ENCODE measurements at places on chromosomes 3 and 15.

DNA sequence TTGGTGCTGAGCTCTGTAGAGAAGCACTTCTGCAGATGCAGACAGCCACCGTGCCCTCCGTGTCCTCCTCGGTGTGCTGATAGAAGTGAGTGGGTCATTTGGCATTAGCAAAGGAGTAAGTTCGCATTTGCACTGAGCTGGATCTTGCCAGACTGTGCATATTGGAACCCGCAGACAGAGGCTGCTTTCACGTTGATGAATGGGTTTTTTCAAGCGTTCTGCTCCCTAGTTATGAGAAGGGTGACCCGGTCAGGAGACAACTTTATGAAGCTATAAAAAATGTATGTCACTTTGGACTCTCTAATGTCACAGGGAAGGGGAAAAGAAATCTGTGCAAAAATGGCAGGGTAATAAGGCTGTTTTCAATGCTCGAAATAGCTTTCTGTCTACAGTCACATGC, 739.4 kb downstream of the MCTP2 start:
- no peak for DNase-seq

GRCh38 chr3:53238051-53238850, 17.6 kb downstream of the TKT start:
- peak; percentile 98 for DNase-seq

GRCh38 chr3:45241206-45241605, 15.1 kb upstream of the TMEM158 start:
- no peak for DNase-seq

GRCh38 chr3:144586382-144586781, 614.8 kb downstream of the DIPK2A start:
- DNase-seq = no peak

DNA sequence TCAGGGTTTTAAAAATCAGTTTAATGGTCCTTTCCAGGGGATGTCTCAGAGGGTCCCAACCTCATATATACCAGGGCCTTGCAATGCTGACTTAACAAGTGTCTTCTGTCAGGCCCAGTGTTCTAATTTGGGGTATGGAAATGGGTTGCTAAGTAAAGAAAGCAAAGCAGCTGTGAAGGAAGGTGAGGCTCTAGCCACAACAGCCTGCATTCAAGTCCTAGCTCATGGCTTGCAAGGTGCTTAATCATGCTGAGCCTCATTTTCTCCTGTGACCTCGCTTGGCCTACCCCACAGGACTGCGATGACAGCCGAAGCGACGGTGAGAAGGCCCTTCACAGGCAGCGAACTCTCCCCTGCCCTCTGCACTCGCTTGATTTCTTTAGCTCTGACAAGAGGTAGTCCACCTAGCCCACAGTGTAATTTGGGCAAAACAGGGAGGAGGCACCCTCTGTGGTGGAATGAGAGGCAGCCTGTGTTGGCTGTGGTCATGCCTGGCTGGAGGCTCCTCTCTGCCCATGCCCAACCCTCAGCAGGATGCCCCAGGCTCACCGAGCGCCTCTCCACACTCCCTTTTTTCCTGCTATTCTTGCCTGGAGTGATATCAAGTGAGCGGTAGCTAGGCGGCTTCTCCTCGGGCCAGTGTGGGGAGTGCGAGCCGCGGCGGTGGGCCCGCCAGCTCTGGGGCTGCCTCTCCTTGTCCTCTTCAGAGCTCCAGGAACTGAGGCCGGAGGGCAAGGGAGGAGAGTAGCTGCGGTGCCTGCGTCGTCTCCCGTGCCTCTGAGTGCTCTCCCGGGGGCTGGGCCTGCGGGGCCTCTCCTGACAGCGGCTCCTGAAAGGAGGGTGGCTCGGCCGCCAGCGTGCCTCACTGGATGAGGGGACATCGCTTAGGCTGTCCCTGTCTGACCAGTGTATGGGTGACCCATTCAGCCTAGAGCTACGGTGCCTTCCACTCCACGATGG, 29.2 kb downstream of the ILDR1 start:
- peak; percentile 36 for DNase-seq

GRCh38 chr3:58105196-58105595, 97.0 kb downstream of the FLNB start:
- no peak for DNase-seq

DNA sequence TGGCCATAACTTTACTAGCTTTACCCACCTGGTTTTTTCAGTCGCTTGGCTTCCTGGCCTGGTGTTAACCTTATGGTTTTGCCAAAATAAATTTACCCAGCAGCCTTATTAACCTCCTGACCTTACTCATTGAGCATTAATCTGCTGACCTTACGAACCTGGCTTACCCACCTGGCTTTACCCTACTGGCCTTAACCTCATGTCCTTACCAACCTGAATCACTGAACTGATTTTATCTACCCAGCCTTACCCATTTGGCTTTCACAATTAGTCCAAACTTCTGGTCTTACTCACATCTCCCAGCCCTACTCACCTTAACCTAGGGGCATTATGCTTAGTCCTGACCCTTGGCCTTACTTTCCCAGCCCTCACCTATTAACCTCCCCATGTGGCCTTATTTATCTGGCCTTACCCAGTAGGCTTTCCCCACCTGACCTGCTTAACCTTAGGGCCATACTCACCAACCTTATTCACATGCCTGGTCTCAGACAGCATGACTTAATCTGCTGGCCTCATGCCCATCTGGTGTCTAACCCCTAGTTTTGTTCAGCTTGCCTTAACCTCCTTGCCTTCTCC, 93.4 kb downstream of the IL12A start:
- no peak for DNase-seq

- DNase-seq = no peak
Observed at GRCh38 chr3:192207651-192208050, 519.7 kb downstream of the FGF12 start.

DNA sequence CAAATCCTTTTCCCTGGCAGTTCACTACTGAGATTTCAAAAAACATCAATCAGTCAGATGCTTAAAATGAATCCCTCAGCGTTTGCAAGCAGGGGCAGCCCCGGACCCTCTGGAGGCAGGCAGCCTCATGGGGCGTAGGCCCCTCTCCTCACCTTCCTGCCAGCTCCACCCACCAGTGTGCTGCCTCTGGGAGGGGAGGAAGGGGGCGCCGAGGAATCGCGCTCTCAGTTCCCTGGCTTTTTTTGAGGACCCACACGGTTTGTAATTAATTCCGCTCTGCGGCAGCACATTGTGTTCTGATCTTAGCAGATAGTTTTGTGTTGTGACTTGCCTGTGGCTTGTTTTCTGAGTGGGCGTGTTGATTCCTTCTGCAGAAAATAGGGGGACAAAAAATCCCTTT, 159.9 kb downstream of the KLF13 start:
- DNase-seq = no peak
